Activated CD8-positive, alpha-beta memory T cell treated with anti-CD3 and anti-CD28 coated beads for 1 hour (primary cell): ENCODE measurements at places on chromosomes 7 and 10.

GRCh38 chr10:123557366-123558108 is 108.6 kb upstream of the GPR26 start:
- no peak for DNase-seq

GRCh38 chr7:101399759-101400158 is 37.1 kb downstream of the COL26A1 start:
- DNase-seq = no peak

GRCh38 chr7:131610007-131610406 is 53.6 kb upstream of the PODXL start:
- DNase-seq = no peak

GRCh38 chr7:155323001-155323638 is 25.4 kb downstream of the INSIG1 start:
- DNase-seq = no peak
